Posterior vena cava (tissue), 2 donors: ENCODE measurements at places on chromosomes 12 and 14. TPM values are rescaled to one million over a fixed set of nuclear protein-coding genes. Genes with fewer than 3 reads are reported as not detected.

GRCh38 chr14:77488558-77488957, 10.1 kb downstream of the ISM2 start:
- no peak for DNase-seq

DNA sequence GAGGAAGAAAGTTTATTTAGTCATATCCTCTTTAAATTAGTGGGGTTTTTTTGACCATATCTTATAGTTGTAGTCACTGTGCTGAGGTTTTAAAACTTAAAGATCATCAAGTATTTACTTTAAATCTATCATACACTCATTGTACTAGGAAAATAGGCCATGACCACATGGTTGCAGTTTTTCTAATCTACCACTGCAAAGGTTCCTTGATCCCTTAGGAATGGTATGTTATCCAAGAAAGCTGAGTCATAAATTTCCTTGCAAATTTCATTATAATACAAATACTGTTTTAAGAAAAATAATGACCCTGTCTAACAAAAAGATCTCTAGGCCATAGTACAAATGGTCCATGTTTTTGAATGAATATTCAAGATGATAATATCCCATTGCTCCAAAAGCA, 74.7 kb downstream of the DBX2 start:
- no peak for DNase-seq

- DNase-seq = no peak
Measured at GRCh38 chr14:36217027-36217426, 40.5 kb upstream of the PTCSC3 start.

Gene STYX
- total RNA-seq = 18.7 TPM

Gene PRB3
- total RNA-seq = not detected

GRCh38 chr12:129523621-129524020, 380.2 kb downstream of the TMEM132D start:
- no peak for DNase-seq

DNA sequence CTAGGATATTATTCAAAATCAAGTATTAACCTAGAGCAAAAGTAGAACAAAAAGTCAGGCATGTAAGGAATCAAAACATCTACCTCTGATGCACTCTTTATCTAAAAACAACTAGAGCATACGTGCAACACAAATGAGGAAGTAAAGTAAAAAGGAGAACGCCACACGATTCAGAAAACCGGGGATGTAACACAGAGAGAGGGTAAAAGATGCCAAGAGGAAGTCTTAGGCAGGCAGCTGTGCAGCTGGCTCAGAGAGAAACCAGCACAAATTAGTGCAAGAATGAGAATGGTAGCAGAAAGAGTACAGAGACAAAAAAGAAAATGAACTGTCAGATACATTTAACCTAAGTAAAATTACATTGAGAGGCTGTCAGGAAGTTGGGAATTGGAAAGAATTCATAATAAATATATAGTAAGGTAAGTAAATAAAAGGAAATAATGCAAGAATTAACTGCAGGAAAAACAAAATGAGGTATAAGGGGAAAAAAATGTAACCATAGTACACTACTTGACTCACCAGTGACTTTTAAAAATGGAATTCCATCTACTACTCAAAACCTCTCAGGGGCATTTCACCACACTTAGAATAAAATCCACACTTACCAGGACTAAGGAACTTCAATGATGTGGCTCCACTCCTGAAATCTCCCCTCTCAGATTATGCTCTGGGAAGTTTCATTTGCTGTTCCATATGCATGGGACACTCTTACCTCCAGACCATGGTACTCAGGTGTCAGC, 17.1 kb downstream of the BCAT1 start:
- DNase-seq = no peak

DNA sequence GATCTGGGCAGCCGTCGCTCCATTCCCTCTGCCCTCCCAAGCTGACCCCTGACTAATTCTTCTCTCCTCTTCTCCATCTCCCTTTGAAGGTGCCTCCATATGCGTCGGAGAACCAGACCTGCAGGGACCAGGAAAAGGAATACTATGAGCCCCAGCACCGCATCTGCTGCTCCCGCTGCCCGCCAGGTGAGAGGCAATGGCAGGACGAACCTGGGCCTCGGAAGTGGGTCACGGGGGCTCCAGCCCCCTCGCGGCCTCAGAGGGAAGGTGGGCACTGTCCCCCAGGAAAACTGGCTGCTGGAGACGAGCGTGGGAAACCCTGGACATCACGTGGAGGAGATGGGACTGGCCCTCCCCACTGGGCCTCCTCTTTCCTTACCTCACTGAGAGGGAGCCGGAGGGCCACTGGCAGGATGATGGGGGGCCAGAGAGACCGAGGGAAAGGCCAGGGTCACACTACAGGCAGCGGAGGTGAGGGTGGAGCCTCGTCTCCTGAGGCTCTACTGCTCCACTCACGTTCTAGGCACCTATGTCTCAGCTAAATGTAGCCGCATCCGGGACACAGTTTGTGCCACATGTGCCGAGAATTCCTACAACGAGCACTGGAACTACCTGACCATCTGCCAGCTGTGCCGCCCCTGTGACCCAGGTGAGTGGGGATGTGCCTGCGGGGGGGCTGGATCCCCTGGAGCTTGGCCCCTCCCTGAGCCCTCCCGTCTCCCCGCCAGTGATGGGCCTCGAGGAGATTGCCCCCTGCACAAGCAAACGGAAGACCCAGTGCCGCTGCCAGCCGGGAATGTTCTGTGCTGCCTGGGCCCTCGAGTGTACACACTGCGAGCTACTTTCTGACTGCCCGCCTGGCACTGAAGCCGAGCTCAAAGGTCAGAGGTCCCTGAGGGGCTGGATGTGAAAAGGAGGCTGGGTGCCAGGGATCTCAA, 806 bp downstream of the LTBR start:
- DNase-seq = no peak
